ENCODE measurements at places on chromosomes 2 and 18.
A peak's percentile ranks its signal among the peaks of the same experiment; 100 is the strongest.

- no peak for DNase-seq
Measured at GRCh38 chr2:85853499-85854165, 35.2 kb downstream of the ST3GAL5 start.

DNA sequence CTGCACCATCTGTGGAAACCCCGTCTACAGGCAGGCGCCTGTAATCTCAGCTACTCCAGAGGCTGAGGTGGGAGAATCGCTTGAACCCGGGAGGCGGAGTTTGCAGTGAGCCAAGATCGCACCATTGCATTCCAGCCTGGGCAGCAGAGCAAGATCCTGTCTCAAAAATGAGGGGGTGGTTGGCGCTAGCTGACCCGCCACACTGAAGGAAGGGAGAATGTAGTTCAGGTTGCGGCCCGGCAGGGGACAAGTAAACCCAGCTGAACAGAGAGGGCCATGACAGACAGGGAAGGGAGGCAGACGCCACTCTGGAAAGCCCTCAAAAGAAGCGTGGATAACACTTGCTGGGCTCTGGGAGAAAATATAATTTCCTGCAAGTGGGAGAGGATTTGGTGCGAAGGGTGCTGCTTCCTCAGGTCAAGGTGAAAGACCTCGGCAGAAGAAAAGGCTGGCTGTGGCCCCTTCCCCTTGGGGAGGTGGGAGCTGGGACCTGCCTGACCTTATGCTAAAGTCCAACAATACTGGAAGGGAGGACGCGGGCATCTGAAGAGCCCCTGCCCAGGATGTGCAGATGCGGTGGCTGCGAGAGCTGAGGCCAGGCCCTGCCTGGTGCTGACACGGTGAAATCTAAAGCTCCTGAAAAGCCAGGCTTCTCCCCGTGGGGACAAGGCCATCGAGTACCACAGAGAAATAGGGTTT is 3.7 kb upstream of the SFT2D3 start:
- DNase-seq = no peak

GRCh38 chr2:216752855-216753505 is 57.6 kb upstream of the IGFBP5 start:
- DNase-seq = no peak

DNA sequence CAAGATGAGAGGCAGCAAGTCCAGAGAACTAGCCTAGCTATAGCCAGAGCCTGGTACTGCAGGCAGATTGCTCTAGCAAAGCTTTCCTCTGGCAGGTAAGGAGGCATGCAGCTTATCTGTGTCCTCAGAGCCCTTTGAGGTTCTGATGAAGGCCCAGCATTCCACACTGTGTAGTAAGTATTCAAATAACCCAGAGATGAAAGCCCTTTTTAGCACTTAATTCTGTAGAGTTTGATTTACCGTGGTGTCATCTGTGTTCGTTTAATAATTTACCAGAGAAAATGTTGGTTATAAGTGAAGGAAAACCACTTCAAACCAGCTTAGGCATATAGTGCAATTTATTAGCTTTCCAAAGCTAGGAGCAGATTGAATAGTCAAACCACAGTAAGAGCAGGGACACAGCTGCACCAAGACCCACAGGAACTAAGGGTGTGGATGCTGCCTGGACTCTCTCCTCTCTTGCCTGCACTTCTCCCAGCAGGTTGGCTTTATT is 226.6 kb downstream of the BABAM2 start:
- DNase-seq = no peak

DNA sequence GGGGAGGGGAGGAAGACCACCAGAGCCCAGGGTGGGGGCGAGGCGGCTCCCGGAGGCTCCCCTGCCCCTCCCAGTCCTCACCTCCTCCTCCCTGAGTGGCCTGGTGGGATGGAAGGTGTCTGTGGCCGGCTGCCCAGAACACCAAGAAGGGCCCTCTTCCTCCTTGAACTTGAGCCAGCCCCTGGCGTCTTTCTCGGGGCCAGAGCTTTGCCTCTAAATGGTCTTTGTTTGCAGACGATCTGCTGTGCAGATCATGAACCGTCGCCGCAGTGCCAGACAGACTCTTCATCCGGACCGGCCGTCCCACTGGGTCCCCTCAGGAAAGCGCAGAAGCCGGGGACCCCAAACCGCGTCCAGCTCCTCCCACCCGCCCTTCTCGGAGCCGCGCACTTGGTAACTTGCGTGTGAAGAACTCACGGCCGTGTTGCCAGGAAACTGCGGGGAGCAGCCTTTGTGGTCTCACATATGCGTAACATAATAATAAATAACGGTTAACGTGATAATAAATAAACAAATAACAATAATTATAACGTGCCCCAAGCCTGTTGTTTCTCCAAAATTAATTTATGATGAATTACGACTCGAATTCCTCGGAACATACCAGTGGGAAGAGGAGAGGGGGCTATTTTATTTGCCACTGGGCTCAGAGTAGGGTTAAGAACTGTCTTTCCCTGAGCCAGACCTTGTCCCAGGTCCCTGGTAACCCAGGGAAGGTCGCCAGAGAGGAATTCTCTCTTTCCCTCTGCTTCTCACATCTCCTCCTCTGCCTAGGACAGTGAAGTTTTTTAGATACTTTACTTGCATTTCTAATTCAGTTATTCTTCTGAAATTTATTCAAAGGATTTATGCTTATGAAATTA is 41.0 kb downstream of the PTGR3 start:
- peak; percentile 27 for DNase-seq

GRCh38 chr18:62372156-62372555 is 47.0 kb downstream of the TNFRSF11A start:
- no peak for DNase-seq

GRCh38 chr2:219252084-219252483 is 959 bp upstream of the TUBA4B start:
- peak; percentile 8 for DNase-seq

GRCh38 chr18:78905334-78905733 is 74.3 kb upstream of the SALL3 start:
- no peak for DNase-seq

GRCh38 chr2:239951825-239952224 is 73.3 kb downstream of the NDUFA10 start:
- DNase-seq = no peak

- no peak for DNase-seq
Measured at GRCh38 chr18:48821251-48821590, 129.5 kb downstream of the SMAD7 start.

GRCh38 chr2:61887717-61888266 is 664 bp downstream of the CCT4 start:
- DNase-seq = peak; percentile 20

DNA sequence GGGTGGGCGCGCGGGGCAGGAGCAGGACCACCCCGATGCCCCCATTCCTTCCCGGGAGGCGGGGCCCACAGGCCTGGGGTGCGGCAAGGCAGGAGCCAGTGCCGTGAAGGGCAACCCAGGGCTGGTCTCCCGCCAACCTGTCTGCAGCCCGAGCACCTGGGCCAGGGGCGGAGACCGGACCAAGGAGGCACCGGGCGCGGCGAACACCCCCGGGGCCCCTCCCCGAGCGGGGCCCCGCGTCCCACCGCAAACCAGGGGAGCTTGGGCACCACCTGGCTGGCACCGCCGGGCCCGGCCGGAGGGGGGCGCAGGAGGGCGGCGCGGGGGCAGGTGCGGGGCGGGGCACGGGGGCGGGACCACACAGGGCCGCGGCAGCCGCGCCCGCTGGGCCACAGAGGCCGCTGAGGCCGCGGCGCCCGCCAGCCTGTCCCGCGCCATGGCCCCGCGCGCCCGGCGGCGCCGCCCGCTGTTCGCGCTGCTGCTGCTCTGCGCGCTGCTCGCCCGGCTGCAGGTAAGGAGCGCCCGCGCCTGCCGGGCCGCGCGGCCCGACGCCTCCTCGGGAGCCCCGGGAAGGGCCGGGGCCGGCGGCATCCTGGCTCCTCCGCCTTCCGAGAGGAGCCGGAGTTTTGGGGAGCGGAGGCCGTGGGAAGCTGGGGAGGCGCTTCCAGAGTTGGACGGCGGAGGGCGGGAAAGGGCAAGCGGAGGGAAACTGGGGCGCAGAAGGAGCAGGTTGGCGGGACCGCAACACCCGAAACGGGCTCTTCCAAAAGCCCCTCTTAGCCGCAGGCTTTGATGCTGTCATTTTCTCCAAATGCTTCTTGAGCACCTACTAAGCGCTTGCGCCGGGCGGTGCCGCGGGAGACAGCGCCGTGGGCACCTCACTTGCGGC is at the start of gene TNFRSF11A:
Gene TNFRSF11A, plus strand, starts transcription at position 394 of the 889 bp plus-strand sequence. Its CDS starts 43 bp downstream, at position 437.
- peak; percentile 84 for DNase-seq

DNA sequence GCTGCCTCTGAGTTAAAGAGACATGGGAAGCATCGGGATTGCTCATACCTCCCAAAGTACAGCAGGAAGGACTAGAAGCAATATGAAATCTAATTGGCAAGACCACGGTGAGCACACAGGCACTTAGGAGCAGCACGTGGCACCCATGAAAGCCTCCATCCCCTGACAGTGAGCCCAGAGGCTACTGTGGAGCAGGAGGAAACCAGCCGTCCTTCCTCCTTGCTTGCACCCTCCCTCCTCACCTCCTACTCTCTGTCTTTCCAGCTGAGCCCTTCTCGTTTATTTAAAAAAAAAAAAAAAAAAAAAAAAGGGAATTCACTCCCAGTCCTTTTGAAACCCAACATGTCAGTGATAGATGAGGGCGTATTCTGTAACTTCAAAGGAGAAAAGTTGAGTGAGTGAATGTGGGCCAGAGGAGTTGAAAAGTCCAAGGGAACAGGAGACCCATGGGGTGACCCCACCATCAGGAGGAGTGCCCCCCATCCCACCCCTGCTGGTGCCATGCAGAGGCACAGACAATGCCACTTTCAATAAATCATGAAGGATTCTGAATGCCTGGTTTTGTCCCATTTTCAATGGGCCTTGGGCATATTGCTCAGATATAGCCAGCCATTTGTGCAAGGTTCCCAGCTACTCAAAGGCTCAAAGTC is 96.6 kb upstream of the ALPP start:
- no peak for DNase-seq

- no peak for DNase-seq
Measured at GRCh38 chr2:30679426-30680088, 127.7 kb downstream of the CAPN13 start.

DNA sequence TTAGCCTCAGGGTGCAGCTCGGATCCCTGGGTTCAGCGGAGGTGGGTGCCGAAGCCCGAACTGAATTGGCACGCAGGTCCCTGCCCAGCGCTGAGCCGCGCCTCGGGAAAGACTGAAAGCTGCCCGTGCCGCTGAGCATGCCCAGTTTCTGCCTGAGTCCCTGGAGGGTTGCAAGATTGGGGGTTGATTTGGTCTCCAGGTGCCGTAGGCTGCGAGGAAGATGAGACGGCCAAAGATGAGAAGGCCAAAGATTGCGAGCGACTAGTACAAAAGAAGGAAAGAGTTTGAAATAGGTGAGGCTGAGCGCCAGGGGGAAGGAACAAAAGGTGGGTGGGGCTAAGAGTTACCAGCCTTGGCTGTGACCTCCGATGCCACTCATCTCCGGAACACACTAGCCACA is 852 bp upstream of the KCNH7 start:
- DNase-seq = no peak

- DNase-seq = no peak
Measured at GRCh38 chr2:64996871-64997307, 7.7 kb downstream of the SLC1A4 start.

GRCh38 chr2:232533944-232534710 is 5.4 kb upstream of the CHRNG start:
- no peak for DNase-seq

DNA sequence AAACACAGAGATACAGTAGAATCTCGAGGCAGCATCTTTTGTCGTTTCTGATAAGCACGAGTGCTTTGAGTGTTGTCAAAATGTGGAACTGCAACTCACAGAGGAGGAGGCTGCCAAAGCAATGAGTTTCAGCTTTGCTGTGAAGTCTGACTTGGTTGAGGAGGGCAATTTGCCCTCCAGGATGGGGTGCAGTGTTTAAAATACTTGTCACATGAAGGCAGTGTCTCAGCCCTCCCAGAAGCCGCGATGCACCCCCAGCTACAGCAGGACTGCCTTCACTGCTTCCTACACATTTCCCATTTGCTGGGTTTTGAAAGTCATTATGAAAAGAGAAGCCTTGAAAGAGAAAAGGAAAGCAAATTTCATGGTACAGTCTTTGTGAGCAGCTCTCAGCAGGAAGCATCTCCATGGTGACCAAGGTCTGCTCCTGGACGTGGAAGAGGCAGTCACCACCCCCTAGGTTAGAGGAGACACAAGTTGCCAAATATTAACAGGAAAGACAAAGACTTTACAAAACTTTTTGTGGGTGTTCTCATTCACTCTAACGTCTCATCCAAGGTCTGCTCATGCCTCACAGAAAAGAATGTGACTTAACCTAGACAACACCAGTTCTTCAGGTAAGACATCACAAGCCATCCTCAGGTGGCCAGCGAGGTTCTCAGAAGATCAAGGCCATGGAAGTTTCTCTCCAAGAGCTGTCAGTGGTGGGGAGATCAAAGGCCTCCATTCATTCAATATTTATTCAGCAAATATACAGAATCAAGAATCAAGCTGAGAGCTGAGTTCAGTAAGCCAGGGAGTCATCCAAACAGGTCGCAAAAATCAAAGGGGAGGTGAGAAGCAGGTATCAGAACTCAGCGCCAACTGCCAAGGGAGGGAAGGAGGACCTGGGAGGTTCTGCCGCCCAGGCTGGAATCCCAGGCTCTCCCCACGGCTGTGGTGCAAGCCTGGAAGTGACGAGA is 476.0 kb downstream of the EIPR1 start:
- DNase-seq = peak; percentile 75

- DNase-seq = no peak
Measured at GRCh38 chr18:13364721-13365205, 146.2 kb downstream of the LDLRAD4 start.

DNA sequence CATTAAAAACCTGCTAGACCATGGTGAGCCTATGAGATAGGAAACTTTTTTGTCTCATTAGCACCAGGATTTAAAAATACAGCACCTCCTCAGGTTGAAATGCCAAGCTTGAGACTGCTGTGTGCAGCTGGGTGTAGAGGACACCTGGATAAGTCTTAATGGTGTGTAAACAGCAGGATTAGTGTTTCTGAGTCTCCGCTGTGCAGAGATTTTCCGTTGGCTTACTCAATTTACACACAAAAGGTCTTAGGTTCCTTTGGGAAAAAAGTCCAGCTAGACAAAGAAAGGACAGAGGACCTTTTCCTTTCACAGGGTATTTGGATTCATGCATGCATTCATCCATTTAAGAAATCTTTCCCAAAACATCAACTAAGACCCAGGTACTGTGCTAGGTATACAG is 168.1 kb downstream of the NRXN1 start:
- no peak for DNase-seq

DNA sequence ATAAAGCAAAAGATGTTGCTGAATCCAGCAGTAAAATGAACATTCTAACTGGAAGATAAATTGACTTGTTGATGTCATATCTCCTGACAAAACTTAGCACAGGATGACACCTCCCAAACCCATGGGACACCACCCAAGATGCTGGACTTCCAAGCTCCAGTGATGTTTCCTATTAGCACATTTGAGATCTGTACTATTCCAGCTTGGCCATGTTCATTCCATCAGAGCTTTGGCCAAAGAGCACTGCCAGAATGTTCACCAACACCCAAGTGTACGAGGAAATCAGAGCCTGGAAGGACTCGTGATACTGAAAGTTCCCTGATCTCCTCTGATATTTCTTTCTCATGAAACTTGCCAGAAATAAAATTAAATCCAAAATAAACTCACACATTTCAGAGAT is 44.7 kb downstream of the PID1 start:
- DNase-seq = no peak

GRCh38 chr18:67199993-67200617 is 316.4 kb downstream of the DSEL start:
- peak; percentile 66 for DNase-seq

GRCh38 chr18:21700528-21701075 is 4.0 kb downstream of the ABHD3 start:
- DNase-seq = peak; percentile 78

All from RPMI8226 (cell line).